Activated effector memory CD4-positive, alpha-beta T cell treated with Interleukin-2 at 50 U/mL for 16 hours (primary cell): ENCODE measurements at places on chromosomes 7 and 10.
A peak's percentile ranks its signal among the peaks of the same experiment; 100 is the strongest.

DNA sequence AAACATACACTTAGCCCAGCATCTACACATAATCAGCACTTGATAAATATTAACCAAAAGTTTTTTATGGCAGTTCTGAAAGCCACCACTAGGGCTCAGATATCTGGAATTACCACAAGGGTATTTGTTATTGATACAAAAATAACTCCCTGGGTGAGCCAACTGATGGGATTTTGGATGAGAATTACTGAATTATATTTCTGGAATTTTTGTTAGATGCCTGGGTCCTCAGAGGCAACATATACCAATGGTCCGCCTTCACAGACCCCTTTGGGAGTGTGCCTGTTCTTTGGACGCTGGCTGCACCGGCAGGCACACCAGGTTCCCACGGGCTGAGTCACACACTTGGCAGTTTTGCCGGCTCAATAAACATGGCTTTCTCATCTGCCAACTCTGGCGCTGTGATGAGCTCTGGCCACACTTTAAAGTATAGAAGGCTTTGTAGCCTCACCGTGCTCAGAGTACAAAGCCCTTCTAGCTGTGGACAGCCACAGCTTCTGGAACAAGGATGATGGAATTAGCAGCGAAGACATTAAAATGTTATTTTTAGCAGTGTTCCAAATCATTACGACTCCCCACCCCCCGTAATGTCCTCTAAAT lies 24.5 kb upstream of the EEPD1 start:
- no peak for DNase-seq

DNA sequence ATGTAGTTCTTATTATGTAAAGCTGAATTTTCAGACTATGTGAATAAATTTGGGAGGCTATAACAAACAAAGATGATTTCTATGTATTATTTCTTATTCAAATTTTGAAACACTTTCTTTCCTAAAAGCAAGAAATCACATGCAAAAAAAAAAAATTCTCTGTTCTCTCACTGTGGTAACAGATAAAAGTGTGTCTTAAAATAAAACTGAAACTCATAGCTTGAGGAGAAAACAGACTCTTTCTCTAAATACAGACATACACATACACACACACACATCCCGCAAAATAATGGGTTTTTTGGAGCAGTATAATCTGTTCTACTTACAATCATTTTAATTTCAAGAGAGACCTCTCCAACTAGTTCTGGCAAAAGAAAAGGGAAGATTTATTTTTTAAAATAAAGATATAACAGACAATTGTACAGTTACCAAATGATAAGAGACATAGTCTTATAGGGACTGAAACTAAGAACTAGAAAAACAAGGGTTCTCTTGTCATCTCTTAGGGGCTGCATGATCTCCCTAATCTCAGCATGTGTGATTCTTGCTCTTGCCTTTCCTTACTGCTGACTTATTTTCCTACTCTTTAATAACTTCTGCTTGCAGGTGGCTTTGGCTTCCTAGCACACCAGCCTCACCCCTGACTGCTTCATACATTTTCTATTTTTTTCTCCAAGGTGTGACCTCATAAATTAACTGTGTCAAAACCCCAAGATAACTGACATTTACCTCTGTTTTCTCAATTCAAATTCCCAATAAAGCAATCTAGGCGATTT lies 483.5 kb upstream of the POT1 start:
- no peak for DNase-seq

DNA sequence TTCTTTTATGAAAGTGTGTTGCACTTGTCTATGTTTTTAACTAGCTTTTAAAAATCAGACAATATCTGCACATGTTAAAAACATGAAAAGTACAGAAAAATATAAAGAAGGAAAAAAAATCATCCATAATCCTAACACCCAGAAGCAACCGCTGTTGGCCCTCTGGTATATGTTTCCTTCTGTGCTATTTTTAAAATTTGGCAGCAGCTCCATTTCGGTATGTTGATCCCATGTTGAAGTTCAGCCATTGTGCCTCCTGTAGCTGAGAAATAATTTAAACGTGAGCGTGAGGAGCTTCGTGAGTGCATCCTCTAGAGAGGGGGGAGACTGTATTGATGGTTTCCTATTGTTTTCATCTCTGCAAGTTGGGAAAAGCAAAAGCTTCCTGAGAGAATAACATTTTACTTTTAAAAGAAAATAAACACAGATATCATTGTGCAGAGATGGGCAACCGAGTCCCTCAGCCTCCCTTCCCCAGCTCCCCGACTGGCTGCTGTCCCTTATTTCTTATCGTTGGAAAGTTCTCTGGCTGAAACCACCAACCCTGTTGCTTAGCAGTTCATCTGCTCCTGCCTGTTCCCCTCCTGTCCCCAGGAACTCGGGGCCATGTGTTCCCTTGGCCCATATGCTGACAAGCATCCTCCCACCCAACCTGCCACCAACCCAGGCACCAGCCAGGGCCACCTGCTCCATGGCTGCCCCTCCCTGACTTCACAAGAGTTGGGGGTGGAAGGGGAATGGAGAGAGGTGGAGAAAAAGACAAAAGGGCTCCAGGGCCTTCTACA lies 499.1 kb upstream of the PODXL start:
- no peak for DNase-seq

- no peak for DNase-seq
Observed at GRCh38 chr7:12493863-12494686, 76.4 kb upstream of the SCIN start.

DNA sequence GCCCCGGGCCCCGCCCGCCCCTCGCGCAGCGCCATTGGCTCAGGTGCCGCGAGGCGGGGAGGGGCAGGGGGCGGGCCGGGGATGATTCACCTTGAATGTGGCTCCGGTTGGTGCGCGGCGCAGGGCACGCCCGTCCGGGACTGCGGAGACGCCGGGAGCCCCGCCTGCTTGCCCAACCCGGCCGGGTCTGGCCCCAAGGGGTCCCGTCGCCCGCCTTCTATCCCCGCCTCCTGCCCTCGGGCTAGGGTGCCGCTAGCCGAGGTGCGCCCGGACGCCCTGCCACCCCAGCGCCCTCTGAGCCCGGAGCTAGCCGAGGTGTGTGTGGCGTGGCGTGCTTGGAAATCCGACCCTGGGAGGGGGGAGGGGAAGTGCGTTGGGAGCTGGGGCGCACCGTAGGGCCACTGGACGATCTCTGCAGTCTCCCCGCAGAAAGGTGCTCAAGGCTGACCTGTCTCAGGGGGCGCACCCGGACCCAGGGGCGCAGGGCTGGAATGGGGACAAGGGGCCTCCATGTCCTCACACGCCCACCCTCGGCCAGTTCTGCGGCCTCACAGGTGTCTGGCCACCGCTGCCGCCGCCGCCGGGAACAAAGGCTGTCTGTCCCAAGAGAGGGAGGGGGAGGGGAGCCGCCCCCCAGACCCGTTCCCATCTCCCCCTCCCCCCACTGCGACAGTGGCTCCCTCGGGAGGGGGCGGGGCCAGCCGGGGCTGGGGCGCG lies 168.9 kb downstream of the NRF1 start:
- DNase-seq = peak; percentile 52

GRCh38 chr7:86911659-86912058 lies 147.8 kb downstream of the ELAPOR2 start:
- DNase-seq = no peak

DNA sequence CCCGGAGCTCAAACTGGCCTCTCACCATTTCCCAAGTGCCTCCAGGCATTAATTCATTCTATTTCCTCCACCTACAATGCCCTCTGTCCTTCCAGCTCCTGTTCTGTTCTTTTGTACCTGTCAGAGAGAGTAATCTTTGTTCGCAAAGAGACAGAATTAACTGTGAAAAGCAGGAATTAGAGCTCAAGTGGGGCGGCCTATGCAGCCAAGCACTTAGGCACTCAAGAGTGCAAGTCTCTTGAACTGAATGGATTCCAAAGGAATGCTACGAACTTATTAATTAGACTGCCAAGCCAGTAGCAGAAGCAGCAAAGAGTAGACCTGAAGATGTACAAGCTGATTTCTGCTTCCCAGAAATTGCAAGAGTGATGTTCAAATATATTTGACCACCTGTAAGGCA lies 338.3 kb upstream of the AUTS2 start:
- DNase-seq = no peak
